ENCODE measurements at places on chromosomes 5 and 9.
A peak's percentile ranks its signal among the peaks of the same experiment; 100 is the strongest.

DNA sequence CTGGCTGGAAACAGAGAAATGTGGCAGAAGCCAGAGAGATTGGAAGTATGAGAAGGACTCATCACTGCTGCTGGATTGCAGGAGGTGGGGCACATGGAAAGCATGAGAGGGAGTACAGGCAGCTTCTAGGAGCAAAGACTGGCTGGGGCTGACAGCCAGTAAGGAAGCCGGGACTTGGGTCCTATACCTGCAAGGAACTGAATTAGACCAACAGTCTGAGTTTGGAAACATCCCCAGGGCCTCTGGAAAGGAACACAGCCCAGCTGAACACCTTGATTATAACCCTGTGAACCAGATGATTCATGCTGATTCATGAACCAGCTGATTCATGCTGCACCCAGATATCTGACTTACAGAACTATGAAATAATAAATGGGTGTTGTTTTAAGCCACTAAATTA lies 93.4 kb downstream of the OSTF1 start:
- no peak for DNase-seq

DNA sequence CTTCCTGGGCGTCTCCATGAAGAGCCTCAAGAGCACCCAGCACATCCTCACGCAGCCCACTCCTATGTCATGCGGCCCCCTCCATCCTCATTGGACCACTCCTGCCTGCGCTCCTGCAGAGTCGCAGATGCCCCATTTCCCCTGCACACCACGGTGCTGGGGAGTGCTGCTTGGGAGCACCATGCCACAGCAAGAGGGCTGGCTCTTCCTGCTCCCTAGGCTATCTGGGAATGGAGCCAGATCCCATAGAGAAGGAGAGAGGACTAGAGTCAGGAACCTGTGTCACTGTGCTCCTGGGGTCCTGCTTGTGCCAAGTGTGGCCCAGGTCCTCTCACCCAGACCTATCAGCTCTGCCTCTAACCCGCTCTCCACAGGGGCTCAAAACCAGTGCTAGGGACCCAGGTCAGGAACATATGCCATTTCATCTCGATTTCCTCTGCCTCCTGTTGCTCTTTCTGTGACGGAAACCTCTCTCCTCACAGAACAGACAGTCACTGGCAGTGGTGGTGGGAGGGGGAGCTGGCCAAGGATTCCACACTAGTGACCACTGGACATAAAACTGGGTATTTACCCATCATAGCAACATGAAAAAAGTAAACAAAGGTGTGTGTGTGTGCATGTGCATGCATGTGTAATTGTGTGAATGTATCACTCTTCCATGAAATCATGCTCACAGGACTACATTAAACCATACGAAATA lies 178.4 kb downstream of the TTLL11 start:
- DNase-seq = no peak

- DNase-seq = no peak
Observed at GRCh38 chr5:32833127-32833526, 122.0 kb downstream of the NPR3 start.

DNA sequence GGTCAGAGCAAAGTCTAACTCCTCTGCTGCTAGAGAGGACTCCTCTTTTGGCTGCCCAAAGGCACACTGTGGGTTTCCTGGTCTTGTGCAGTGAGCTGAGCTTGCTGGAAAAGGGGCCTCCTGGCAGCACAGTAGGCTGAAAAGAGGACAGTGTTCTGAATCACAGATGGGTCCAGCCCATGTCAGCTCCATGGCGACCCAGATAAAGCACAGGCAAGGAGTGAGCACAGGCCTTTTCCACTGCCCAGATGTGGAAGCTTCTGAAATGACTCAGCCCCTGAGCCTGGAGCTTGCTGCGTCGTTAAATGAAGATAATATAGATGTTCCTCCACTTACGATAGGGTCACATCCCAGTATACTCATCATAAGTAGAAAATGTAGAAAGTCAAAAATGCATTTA lies 8.1 kb downstream of the CCDC180 start:
- DNase-seq = no peak

DNA sequence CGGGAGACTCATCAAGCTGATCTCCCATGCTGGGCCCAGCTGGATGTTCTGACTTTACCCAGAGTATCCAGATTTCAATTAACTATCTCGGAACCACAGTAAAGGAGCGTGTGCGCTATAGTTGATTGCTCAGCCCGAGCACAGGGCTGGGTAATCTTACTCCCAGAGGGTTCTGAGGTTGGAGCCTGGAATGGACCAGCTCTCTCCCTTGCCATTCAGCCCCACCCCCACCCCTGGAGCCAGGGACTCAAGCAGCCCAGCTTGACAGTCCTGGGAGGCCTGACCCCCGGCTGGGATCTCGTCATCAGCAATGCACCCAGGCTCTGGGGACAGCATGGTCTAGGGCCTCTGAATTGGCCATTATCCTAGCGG lies 23.7 kb upstream of the PTGES start:
- no peak for DNase-seq

GRCh38 chr9:126468141-126468825 lies 141.7 kb downstream of the MVB12B start:
- no peak for DNase-seq

DNA sequence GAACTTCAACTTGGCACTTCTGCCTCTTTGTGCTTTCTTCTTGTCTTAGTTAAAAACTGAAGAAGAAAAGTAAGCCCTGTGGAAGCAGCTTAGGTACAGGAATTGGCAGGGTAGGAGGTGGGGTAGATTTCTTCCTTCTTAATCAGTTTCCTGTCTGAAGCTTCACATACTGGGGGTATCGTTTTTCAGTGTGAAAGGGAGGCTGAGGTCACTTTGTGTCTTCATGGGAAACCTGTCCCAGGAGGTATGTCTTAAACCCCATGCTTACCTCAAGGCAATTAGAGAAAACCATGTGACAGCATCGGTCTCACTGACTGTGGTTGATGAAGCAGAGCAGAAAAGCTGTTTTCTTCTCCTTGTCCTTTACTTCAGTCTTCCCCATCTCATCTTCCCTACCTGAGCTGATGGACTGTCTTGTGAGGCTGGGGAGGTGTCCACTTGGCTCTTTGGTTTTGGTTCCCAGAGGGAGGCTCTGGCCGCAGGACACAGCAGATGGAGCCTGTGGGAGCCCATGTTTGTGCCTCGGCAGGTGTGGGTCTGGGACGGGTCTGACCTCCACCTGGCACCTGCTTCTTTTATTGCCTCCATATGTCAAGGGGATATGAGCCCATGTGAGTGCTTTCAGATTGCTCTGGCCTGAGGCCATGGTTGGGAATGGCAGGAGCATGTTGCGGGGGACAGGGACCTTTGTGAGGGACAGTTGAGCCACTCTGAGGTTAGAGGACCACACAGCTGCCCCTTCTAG lies 47.0 kb downstream of the SH3GL2 start:
- no peak for DNase-seq

- DNase-seq = no peak
Observed at GRCh38 chr5:6468104-6468503, 19.4 kb downstream of the UBE2QL1 start.

GRCh38 chr5:168114444-168115017 lies 176.9 kb upstream of the WWC1 start:
- peak; percentile 20 for DNase-seq

DNA sequence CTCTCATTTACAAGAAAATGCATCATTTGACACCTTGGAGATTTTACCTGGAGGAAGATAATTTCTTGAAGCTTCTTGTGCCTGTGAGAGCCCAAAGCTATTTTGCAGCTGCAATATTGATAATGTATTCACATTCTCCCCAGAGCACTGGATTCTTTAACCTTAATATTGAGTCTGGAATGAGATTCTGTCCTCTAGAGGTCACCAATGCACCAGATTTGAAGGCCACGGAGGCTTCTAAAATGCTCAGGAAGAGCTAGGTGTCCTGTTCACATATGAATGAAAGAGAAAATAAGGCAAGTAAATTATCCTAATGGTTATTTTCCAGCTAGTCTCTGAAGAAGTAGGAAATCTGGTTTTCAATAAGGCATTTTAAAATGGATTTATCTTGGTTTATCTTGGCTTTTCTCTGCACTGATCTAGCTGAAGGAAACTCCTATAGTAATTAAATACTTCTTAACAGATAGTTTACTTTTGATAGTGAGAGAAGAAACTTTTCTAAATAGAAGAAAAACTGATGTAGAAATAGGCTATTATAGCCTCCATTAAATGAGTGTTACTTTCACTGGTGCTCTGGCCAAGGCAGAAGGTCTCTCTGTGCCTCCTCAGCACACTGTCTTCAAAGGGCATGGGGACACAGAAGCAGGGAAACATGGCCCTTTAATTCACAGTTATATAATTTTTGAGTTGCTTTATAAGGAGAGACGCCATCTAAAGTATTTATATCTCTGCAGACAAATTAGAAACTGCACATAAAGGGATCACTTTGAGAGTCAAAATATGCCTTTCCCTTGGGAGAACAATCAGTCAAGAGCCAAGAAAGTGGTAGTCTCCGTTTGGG lies 297.0 kb upstream of the ACTBL2 start:
- DNase-seq = peak; percentile 50

DNA sequence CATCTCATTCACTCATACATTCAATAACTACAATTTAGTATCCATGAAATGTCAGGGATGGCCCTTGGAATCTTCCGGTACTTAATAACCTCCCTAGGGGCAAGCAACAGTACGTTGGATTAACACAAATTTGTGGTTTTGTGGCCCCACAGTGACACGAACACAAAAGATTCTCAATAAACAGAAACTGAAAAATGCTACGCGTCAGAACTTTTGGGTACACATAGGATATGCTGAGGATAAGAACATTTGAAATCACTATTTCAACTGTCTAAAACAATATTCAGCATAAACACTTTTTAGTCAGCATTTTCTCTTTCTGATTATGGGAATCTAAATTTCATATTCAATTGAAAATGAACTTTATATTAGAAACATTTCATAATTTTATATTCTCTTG lies 107.0 kb upstream of the GPR151 start:
- DNase-seq = no peak

- no peak for DNase-seq
Observed at GRCh38 chr5:171474230-171474813, 54.9 kb downstream of the FGF18 start.

DNA sequence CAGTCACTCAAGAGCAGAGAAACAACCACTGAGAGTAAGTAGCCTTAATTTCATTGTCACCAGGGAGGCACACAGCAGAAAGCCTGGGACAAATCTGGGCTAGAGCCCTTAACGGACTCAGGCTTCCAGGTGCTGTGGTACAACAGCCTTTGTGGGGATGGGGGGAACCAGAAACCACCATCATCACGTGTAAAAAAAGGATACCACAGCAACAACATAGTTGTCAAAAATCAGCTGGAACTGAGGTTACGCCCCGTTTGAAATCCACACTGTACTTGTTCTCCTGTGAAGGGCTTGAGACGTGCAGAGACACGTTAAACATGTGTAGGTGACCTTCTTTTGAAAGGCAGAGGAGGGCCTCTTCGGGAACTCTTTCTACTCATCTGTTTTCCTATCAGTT lies 16.6 kb upstream of the PLPP1 start:
- peak; percentile 13 for DNase-seq

DNA sequence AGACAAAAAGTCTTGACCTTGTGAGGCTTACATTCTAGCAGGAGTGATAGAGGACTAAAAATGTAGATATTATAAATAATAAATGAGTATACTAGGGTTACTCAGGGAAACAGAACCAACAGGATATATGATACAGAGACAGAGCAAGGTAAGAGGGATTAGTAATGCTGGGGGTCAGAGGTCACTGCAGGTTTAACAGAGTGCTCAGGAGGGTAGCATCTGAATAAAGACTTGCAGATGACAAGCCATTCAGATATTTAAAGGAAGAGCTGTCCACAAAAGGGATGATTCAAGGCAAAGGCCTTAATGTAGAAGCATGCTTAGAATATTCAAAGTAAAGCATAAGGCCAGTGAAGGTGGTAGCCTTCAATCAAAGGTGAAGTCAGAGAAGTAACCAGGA lies 65.6 kb upstream of the SEMA6A start:
- no peak for DNase-seq

DNA sequence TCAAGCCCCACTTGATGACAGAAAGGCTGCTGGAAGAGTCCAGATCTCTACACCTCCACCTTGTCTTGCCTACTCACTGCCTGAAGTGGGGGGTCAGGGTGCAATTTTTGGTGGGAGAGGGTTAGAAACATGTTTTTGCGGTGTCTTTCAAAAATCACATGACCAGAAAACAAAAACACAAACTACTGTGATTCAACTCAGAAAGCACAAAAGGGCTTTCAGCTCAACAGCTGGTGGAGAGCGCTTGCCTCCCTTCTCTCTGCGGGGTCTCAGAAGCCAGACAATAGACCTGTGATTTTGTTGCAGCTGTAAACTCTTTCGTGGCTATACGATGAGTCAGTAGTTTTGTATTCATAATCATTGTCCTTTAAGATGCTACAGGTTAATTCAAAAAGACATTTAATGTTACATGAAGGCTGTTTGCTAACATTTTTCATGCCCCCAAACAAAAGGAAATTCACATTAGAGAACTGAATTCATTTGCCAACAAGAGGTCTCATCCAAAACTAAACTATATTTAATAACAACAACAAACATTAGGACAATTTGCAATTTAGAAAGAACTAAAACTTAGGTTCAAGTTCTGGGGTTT lies 172.6 kb upstream of the RAI14 start:
- DNase-seq = no peak

- no peak for DNase-seq
Observed at GRCh38 chr5:69528035-69528434, 32.0 kb upstream of the GTF2H2C start.

DNA sequence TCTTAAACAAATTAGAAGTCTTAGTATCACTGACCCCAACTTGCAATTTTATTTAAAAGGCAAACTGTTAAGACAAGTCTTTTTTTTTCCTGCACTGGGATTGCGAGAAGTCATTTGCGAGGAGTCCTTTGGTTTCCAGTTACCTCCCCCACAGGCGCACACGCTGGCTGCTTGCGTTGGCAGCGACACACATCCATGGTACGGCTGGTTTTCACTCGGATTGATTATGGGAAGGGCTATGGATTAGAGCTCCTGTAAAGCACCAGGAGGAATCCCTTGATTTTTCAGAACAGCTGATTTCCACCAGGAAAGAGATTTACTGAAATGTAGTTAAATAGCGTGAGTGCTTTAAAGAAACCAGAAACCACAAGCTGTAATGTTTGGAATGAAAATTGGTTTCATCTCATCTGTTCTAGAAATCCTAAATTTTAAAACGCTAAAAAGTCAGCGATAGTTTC lies 737 bp downstream of the SLC1A3 start:
- DNase-seq = no peak

DNA sequence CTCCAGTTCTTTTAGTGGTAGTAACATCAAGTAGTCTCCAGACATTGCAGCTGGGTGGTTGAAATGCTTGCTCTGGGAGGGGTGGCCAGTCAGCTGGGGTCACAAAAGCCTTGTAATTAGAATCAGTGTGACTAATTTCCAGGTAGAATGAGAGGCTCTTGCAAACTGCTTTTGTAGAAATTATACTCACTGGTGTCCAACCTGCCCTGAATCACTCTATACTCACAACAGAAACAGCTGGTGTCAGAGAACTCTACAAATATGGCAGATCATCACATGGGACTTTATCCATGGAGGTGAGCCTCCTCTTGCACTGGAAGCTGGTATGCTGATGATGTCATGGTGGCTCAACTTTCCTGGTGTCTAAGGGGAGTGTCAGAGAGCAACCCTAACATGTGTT lies 71.3 kb downstream of the SH3TC2 start:
- DNase-seq = no peak

All from NCI-H187 (cell line).